Thyroid gland (tissue), 4 donors: ENCODE measurements at places on chromosomes 5 and 9.

DNA sequence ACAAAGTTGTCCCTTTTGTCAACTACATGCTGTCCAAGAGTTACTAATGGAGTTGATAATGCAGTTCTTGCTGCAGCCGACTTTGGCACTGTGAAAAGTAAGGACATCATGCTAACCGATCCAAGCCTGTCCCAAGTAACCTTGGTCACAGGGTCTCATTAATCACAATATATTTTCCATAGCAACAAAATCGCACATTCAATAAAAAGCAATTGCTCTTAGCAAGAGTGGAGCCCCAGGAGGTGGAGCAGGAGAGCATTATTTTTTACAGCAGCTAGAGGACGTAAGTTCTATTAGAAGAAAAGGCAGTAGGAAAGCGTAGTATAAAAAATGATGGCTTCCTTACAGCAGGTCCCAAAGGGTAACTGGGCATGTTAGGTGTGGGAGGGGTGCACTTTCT is 570.3 kb downstream of the EBF1 start:
- no peak overlapping the region for H3K4me3 ChIP-seq
- no peak overlapping the region for H3K27ac ChIP-seq
- H3K36me3 ChIP-seq = no peaks in the 10 kb centered on the region

DNA sequence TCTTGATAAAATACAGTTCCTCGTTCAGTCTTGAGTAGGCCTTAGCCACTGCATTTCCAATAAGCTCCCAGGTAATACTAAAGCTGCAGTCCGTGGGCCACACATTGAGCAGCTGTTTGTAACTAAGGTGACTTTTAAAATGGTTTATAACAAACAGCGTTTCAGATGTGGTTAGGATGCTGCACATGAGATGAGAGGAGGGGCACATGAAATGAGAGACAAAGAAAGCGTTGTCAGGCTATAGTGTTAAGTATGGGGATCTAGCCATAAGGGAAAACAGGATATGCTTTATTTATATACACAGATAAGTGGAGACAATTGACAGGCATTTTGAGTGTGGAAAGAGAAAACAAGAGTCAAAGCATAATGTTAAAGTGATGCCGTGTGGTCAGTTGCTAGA is 89.9 kb downstream of the PAM start:
- H3K27ac ChIP-seq = no peak overlapping the region
- H3K4me1 ChIP-seq = no peaks in the 10 kb centered on the region
- no peak overlapping the region for H3K4me3 ChIP-seq

- no peaks in the 10 kb centered on the region for H3K27me3 ChIP-seq
- H3K27ac ChIP-seq = peak overlapping the region; percentile 98
- peak; percentile 14 for DNase-seq
- peak overlapping the region; percentile 77 for H3K4me3 ChIP-seq
Observed at GRCh38 chr9:32550150-32550561, 2.0 kb upstream of the SMIM27 start.

DNA sequence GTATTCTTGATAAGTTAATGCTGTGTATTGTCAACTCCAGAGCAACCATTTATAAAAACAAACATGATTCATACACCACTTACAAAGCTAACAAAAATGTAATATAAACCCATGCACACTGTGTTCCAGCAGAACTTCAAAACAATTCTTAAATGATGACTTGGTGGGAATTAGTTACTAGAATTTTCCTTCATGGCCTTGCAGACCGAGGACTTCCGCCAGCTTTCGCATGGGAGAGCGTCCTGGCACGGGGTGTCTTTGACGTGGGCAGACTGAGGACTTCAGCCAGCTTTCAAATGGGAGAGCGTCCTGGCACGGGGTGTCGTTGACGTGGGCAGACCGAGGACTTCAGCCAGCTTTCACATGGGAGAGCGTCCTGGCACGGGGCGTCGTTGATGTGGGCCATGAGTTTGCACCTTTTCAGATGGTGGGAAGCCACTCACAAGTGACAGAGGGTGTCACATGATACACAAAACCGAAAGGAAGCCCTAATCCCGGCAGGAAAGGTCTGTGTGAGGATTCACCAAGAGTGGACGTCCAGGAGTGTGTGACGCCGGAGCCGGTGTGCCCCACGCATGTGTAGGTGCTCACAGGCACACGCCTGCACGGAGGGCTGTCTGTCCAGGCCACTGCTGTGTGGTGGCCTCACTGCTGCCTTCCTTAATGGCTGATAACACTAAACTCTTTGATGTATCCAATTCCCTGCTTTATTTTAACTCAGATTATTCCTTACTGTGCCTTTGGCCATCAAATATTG is 211.3 kb upstream of the IRX4 start:
- H3K4me1 ChIP-seq = no peaks in the 10 kb centered on the region
- H3K27me3 ChIP-seq = no peaks in the 10 kb centered on the region
- DNase-seq = no peak
- no peak overlapping the region for H3K4me3 ChIP-seq

DNA sequence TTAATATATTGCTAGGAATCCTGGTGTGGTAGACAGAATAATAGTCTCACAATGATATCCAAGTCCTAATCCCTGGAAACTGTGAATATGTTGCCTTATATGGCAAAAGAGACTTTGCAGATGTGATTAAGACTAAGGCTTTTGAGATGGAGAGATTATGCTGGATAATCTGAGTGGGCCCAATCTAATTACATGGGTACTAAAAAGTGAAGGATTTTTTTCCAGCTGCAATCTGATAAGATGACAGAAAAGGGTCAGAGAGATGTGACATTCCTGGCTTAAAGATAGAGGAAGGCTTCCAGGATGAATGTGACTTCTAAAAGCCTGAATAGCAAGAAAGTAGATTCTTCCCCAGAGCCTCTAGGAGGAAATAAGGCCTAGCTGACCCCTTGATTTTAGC is 80.7 kb upstream of the MPDZ start:
- no peak for DNase-seq
- H3K4me1 ChIP-seq = no peaks in the 10 kb centered on the region
- no peaks in the 10 kb centered on the region for H3K27me3 ChIP-seq
- H3K36me3 ChIP-seq = no peaks in the 10 kb centered on the region

- peaks cover 40% of the 10 kb centered on the region for H3K4me1 ChIP-seq
- no peaks in the 10 kb centered on the region for H3K36me3 ChIP-seq
- peak; percentile 68 for DNase-seq
- H3K27ac ChIP-seq = peak overlapping the region; percentile 82
Observed at GRCh38 chr9:136093995-136094881, 851 bp downstream of the NACC2 start.

- H3K27ac ChIP-seq = no peak overlapping the region
- no peaks in the 10 kb centered on the region for H3K27me3 ChIP-seq
- peaks cover 6% of the 10 kb centered on the region for H3K4me1 ChIP-seq
- H3K36me3 ChIP-seq = no peaks in the 10 kb centered on the region
- no peak overlapping the region for H3K4me3 ChIP-seq
Observed at GRCh38 chr5:113219695-113220094, 215.1 kb downstream of the TSSK1B start.

GRCh38 chr9:116137581-116137980 is 16.0 kb upstream of the PAPPA start:
- H3K27me3 ChIP-seq = no peaks in the 10 kb centered on the region
- no peak overlapping the region for H3K27ac ChIP-seq
- no peaks in the 10 kb centered on the region for H3K36me3 ChIP-seq
- H3K4me3 ChIP-seq = no peak overlapping the region

DNA sequence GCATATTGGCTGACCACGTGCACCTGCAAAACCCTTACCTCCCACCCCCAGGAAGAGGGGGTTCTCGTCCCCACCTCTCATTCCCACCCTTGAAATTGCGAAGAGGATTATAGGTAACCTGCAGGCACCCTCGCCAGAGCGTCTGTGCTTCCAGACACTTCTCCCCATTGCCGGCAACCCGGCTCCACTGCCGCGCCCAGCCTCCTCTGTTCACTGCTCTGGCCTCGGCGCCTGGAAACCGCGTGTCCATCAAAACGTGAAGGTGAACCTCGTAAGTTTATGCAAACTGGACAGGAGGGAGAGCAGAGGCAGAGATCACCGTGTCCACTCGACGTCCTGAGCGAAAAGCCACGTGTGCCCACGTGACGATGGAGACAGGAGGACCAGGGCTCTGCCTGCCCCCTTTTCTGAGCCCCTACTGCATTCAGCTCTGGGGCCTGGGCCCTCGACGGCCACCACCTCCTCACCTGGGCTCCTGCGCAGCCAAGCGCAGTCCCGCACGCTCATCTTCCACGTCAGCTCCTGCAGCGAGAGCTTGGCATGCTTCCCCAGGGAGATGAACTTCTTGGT is 1.9 kb downstream of the TERT start:
- H3K4me1 ChIP-seq = no peaks in the 10 kb centered on the region
- H3K36me3 ChIP-seq = no peaks in the 10 kb centered on the region
- H3K4me3 ChIP-seq = no peak overlapping the region
- no peak for DNase-seq
- no peak overlapping the region for H3K27ac ChIP-seq
- no peaks in the 10 kb centered on the region for H3K27me3 ChIP-seq

- no peaks in the 10 kb centered on the region for H3K27me3 ChIP-seq
- H3K36me3 ChIP-seq = no peaks in the 10 kb centered on the region
- DNase-seq = no peak
- no peak overlapping the region for H3K27ac ChIP-seq
Observed at GRCh38 chr9:95438561-95439357, 78.0 kb downstream of the PTCH1 start.

GRCh38 chr5:88695931-88696330 is 187.1 kb downstream of the MEF2C start:
- H3K36me3 ChIP-seq = no peaks in the 10 kb centered on the region
- no peak overlapping the region for H3K4me3 ChIP-seq
- H3K27ac ChIP-seq = no peak overlapping the region
- no peak for DNase-seq
- no peaks in the 10 kb centered on the region for H3K4me1 ChIP-seq

- H3K4me1 ChIP-seq = no peaks in the 10 kb centered on the region
- no peak overlapping the region for H3K4me3 ChIP-seq
- no peak for DNase-seq
- H3K27me3 ChIP-seq = no peaks in the 10 kb centered on the region
Observed at GRCh38 chr9:108081112-108081511, 591.5 kb upstream of the KLF4 start.

GRCh38 chr5:86748538-86749105 is 130.9 kb downstream of the COX7C start:
- no peaks in the 10 kb centered on the region for H3K4me1 ChIP-seq
- no peak for DNase-seq
- no peaks in the 10 kb centered on the region for H3K36me3 ChIP-seq
- H3K27ac ChIP-seq = no peak overlapping the region

- H3K4me1 ChIP-seq = no peaks in the 10 kb centered on the region
- H3K27me3 ChIP-seq = no peaks in the 10 kb centered on the region
- no peak overlapping the region for H3K4me3 ChIP-seq
- DNase-seq = no peak
Observed at GRCh38 chr5:2170761-2171160, 288.0 kb upstream of the IRX4 start.

- H3K27ac ChIP-seq = no peak overlapping the region
- H3K4me1 ChIP-seq = peaks cover 16% of the 10 kb centered on the region
- DNase-seq = no peak
- H3K4me3 ChIP-seq = no peak overlapping the region
- no peaks in the 10 kb centered on the region for H3K36me3 ChIP-seq
Observed at GRCh38 chr9:81656871-81657337, 32.4 kb downstream of the TLE1 start.

DNA sequence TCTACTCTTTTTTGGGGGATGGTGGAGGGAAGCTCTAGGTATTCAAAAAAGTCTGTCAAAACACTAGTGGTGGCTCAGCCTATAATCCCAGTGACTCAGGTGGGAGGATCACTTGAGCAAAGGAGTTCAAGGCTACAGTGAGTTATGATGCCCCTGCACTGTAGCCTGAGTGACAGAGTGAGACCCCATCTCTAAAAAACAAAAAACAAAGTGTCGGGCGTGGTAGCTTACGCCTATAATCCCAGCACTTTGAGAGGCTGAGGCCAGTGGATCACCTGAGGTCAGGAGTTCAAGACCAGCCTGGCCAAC is 15.8 kb upstream of the SLC35D2 start:
- no peak overlapping the region for H3K4me3 ChIP-seq
- no peak overlapping the region for H3K27ac ChIP-seq
- no peak for DNase-seq
- H3K36me3 ChIP-seq = no peaks in the 10 kb centered on the region
- no peaks in the 10 kb centered on the region for H3K4me1 ChIP-seq

DNA sequence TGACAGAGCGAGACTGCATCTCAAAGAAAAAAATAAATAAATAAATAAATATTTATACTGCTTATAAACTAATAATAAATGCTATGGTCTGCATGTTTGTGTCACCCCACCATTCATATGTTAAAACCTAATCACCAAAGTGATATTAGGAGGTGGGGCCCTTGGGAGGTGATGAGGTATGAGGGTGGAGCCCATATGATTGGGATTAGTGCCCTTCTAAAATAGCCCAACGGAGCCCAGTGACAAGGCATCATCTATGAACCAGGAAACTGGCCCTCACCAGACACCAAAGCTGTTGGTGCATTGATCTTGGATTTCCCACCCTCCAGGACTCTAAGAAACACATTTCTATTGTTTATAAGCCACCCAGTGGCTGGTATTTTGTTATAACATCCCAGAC is 5.1 kb downstream of the FXN start:
- peaks cover 4% of the 10 kb centered on the region for H3K4me1 ChIP-seq
- H3K36me3 ChIP-seq = no peaks in the 10 kb centered on the region
- no peak overlapping the region for H3K27ac ChIP-seq
- no peak for DNase-seq
- H3K27me3 ChIP-seq = no peaks in the 10 kb centered on the region
- no peak overlapping the region for H3K4me3 ChIP-seq

DNA sequence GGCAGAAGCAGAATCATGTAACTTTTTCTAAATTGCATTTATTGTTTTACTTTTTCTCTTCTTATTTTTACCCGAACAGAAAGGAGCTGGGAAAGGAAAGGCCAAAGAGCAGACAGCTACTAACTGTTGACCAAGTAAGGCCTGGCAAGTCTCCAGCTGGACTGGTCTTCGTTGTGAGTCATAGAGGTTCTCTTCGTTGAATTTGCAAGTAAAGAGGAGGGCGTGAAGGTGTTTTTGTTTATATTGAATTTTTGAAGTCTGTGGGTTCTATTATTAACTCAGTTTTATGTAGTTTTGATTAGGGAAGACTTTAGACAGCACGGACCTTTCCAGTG is 416.5 kb upstream of the CCNH start:
- H3K4me1 ChIP-seq = no peaks in the 10 kb centered on the region
- DNase-seq = peak; percentile 7
- H3K36me3 ChIP-seq = no peaks in the 10 kb centered on the region
- no peaks in the 10 kb centered on the region for H3K27me3 ChIP-seq

- no peak overlapping the region for H3K4me3 ChIP-seq
- H3K36me3 ChIP-seq = no peaks in the 10 kb centered on the region
- no peaks in the 10 kb centered on the region for H3K27me3 ChIP-seq
- H3K27ac ChIP-seq = no peak overlapping the region
- no peak for DNase-seq
- H3K4me1 ChIP-seq = no peaks in the 10 kb centered on the region
Observed at GRCh38 chr5:122759241-122760070, 15.4 kb upstream of the SNX2 start.

- H3K27me3 ChIP-seq = no peaks in the 10 kb centered on the region
- peak overlapping the region; percentile 90 for H3K27ac ChIP-seq
- H3K4me3 ChIP-seq = no peak overlapping the region
- H3K36me3 ChIP-seq = no peaks in the 10 kb centered on the region
Observed at GRCh38 chr9:105259274-105259673, 14.8 kb downstream of the SLC44A1 start.

- H3K4me3 ChIP-seq = no peak overlapping the region
- H3K36me3 ChIP-seq = no peaks in the 10 kb centered on the region
- no peak for DNase-seq
Observed at GRCh38 chr5:147752033-147752432, 30.5 kb downstream of the JAKMIP2 start.

- DNase-seq = no peak
- H3K27ac ChIP-seq = peak overlapping the region; percentile 90
- no peak overlapping the region for H3K4me3 ChIP-seq
- H3K36me3 ChIP-seq = no peaks in the 10 kb centered on the region
- peaks cover 43% of the 10 kb centered on the region for H3K4me1 ChIP-seq
Observed at GRCh38 chr5:55441954-55442353, 92.8 kb downstream of the PLPP1 start.

GRCh38 chr5:10600626-10601245 is 36.9 kb downstream of the ANKRD33B start:
- H3K36me3 ChIP-seq = no peaks in the 10 kb centered on the region
- no peak overlapping the region for H3K4me3 ChIP-seq
- peaks cover 12% of the 10 kb centered on the region for H3K4me1 ChIP-seq
- H3K27ac ChIP-seq = no peak overlapping the region
